ENCODE measurements at places on chromosomes 16 and 17.

- no peak for DNase-seq
Measured at GRCh38 chr17:3594051-3594800, 15.0 kb downstream of the TRPV1 start.

DNA sequence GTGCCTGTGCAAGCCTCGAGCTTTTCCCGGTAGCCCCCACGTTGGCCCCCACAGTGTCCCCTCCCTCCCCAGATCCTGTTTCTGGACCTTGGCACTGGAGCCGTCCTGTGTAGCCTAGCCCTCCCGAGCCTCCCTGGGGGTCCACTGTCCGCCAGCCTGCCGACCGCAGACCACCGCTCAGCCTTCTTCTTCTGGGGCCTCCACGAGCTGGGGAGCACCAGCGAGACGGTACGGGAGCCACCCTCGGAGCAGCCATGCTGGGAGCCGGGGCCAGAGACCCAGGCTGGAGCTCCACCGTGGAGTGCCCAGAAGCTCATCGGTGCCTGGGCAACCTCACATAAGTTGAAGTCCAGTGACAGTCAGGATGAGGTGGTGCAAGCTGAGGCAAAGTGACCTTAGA, 11.8 kb downstream of the RGS11 start:
- no peak for DNase-seq

- no peak for DNase-seq
Measured at GRCh38 chr17:43545383-43545632, 832 bp downstream of the ETV4 start.

DNA sequence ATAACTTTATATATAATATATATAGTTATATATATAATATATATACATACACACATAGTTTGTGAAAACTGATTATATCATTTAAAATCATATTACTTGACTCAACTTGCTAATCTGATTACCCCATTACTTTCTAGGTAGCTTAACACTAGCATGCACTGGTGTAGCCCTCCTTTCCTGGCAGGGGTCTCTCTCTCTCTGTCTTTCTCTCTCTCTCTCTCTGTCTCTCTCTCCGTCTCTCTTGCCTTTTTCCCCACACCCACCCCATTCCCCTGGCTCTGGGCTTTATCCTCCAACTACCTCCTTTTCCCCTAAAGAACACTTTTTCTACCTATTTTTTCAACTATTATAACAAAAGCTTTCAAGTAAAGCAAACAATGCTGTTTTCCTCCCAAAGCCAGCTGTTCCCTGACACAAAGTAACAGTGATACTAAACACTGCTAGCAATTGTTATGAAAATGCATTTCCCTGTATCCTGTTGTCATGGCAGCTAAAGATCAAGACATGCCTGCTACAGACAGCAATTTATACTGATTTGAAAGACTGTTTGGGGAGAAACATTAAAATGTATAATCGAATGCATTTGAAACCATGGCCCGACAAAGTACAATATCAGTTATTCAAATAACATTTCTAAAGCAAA, 89.4 kb downstream of the CHD9NB start:
- no peak for DNase-seq

DNA sequence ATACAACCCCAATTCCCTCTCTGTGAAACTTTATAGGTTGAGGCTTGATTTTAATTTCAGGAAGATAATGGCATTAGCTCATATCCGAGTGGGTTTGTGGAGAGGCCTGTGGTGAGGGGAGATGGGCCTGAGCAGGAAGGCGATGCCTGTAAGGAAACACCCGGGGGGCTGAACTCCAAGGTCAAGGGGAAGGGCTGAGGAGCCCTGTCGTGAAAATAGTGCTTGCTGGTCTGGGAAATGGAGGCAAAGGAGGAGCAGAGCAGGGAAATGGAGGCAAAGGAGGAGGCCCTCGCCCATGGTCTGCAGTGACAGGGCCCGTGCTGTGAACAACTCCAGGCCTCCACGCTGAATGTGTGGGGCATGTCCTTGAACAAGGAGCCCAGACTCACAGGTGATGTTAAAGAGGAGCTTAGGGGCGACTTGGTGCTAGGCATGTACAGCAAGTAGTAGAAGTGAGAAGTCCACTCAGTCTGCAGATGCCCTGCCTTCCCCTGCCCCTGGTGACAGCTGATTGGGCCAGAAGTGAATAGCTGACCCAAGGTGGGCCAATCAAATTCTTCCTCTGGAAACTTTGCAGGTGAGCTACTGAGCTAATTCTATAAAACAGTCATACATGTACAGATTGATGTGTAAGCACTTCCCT, 38.1 kb downstream of the MRPS23 start:
- peak; percentile 75 for DNase-seq

- DNase-seq, result no peak
Measured at GRCh38 chr17:53492532-53492931, 330.2 kb upstream of the KIF2B start.

DNA sequence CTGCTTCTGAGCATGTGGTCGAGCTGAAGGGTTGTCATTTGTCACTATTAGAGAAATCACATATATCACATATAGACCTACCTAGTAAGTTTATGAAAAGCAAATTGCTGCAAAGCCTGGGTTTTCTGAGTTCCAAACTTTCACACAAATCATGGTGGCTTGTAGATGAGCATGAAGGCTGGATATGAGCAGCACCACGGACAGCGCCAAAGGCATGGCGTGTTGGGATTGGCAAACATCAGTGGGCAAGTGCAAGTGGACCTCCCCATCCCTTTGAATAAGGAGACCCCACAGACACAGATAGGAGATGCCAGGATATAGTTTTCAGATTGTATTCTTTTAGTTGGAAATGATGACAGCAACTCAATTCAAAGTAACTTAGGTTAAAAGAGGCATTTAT, 77.6 kb upstream of the CACNG3 start:
- DNase-seq, result no peak

DNA sequence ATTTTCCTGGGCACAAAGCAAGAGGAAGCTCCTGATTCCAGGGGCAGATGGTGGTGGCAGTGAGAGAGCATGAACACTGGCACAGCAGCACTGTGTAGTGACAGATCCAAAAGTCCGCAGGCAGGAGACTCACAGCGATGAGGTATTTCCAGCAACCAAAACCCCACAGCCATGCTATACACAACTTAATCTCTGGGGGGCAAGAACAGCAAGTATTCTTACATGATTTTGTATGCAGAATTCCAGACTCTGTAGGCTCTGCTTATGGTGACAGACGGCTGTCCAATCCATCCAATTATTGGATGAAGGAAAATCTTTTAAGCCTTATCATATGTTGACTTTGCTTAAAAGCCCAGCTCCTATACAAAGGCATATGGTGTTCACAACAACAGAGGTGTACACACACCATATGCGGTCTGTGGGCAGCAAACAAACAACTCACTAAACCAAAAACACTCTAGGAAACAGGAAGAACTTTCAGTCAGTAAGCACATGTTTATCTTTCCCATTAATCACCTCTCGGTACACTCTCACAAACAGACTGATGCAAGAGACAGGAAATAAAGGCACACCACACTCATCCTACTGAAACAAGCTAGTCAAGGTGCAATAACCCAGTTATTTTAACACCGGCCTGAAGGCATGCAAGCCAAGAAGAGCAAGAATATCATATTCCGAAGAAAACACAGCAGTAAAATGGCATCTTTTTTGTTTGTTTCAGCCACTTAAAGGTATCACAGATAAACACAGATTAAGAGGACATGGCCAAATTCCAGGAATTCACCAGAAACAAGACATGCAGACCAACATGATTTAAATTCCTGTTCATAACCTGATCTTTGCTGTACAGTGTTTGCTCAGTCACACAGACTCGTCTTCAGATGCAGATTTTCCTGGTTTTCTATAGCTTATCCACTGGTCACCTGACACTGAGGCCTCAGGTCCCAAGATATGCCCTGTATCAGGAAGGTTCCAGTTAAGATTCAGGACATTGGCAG, 47.8 kb downstream of the ERN1 start:
- peak; percentile 32 for DNase-seq

- no peak for DNase-seq
Measured at GRCh38 chr17:69069226-69069750, 8.6 kb upstream of the ABCA9 start.

DNA sequence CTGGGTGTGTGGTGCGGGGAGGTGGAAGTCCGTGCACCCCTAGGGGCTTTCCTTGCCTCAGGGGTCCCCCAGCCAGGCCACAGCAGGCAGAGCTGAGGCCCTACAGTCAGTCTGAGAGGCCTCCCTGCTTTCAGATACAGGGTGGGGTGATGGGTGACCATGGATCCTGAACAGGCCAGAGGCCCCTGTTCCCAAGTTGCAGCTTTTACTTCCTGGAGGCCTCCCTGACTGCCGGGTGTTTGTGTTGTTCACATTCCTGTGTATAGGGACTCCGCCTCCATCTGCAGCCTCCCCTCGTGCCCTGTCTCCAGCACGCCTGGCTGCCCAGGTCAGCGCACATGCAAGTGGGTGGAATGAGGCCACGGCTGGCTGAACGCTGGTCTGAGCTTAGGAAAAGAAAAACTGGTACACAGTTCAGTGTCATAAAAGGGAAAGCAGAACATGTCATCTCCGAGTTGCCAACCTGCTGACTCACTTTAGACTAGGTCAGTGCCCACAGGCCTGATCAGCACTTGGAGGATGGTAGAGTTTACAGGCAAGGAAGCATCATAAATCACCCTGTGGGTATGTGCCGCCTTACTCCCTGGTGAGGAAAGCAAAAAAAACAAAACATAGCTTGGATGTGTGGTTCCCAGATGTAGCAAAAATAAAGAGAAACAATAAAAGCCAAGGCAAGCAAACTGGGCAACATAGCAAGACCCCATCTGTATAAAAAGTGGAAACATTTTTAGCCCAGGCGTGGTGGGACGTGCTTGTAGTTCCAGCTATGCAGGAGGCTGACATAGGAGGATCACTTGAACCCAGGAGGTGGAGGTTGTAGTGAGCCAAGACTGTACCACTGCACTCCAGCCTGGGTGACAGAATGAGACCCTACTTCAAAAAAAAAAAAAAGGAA, 6.2 kb upstream of the SLC7A6 start:
- no peak for DNase-seq

DNA sequence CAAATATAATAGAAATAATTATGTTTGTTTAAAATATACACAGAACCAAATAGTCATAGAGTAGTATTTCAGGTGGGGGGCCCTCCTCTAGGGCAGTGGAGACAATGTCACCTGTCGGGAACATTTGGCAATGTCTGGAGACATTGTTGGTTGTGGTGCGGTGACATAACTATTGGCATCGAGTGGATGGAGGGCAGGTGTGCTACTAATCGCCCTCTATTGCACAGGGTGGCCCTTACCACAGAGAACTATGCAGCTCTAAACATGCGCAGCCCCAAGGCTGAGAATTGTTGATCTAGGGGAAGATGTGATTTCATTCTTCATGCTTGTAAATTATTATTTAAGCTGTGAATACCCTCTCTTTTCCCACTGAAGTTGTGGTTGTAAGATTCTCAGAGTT, 594.0 kb downstream of the WWOX start:
- no peak for DNase-seq

GRCh38 chr16:27499659-27500055, 50.1 kb downstream of the GTF3C1 start:
- no peak for DNase-seq

- DNase-seq, result no peak
Measured at GRCh38 chr17:71145486-71145885, 975.3 kb upstream of the SOX9 start.

GRCh38 chr17:9977180-9977575, 72.1 kb upstream of the RCVRN start:
- DNase-seq, result no peak

DNA sequence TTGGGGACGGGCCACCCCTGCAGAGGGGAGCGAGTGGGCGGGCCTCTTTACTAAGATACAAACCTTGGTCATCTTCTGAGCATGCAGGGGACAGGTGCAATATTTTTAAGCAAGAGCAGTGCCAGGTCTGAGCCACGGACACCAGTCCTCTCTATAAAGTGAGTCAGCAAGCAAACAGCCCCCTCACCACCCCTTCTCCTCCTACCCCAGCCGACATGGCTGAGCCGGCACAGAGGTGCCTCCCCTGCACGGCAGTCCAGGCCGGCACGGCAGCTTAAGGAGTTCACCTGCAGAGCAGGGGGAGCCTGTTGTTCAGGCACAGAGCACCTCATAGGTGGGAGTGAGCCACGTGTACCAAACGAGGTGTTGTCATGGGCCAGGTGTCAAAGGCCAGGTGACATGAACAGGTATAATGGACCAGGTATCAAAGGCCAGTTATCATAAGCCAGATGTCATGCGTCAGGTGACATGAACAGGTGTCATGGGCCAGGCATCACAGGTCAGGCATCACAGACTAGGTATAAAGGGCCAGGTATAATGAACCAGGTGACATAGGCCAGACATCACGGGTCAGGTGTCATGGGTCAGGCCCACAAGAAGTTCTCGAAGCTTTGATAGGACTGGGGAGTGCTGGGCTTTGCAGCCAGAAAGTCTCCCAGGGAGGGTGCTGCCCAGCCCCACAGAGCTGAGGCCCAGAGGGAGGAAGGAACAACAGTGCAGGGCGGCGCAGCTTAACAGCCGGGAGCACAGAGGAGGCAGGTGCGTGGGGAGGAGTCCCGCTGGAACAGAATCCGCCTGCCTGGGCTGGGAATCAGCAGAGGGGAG, 42.6 kb upstream of the ZNF469 start:
- no peak for DNase-seq

GRCh38 chr17:42937712-42938596, 26.3 kb downstream of the AARSD1 start:
- peak; percentile 75 for DNase-seq

- no peak for DNase-seq
Measured at GRCh38 chr16:66945939-66946338, 10.6 kb downstream of the CES2 start.

GRCh38 chr17:4219241-4219640, 44.5 kb downstream of the ANKFY1 start:
- DNase-seq, result no peak

DNA sequence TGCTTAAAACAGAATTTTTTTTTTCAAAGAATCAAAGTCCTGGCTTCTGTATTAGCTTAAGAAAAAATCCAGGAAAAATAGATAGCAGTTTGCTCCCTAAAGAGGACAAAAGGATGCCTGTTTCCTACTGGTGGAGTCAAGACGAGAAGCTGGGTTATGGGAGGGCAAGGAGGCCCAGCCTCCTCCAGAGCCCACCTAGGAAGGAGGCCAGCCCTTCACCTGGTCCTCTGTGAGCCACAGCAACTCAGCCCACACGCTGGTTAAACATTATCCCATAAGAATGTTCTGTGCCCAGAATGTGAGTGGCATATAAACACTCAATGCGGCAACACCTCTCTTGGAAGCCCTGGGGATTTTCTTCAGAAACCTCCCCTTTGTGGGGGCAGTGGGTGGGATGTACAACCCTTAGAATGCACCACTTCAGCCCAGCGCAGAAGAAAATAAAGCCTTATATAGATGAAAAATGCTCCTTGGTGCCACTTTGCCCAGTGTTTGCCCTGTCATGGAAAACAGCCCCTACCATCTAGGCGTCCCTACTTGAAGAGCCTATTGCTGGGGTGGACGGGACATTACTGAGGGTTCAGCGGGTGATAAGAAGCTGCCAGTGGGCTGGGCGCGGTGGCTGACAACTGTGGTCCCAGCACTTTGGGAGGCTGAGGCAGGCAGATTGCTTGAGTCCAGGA, 48.0 kb downstream of the TEKT5 start:
- no peak for DNase-seq

Data from NCI-H1436 (cell line).